ENCODE measurements at places on chromosomes 3 and 15.

- no peak for DNase-seq
Observed at GRCh38 chr3:167718582-167718981, 16.1 kb downstream of the PDCD10 start.

GRCh38 chr3:182606905-182607504 is 186.3 kb upstream of the ATP11B start:
- no peak for DNase-seq

- no peak for DNase-seq
Observed at GRCh38 chr15:38129531-38130204, 123.0 kb upstream of the SPRED1 start.

- no peak for DNase-seq
Observed at GRCh38 chr3:37737134-37737533, 124.5 kb upstream of the CTDSPL start.

- no peak for DNase-seq
Observed at GRCh38 chr3:67524046-67524445, 130.4 kb downstream of the SUCLG2 start.

- no peak for DNase-seq
Observed at GRCh38 chr3:17642474-17642873, 100.0 kb downstream of the TBC1D5 start.

- DNase-seq, result no peak
Observed at GRCh38 chr3:54960082-54960481, 32.2 kb upstream of the LRTM1 start.

DNA sequence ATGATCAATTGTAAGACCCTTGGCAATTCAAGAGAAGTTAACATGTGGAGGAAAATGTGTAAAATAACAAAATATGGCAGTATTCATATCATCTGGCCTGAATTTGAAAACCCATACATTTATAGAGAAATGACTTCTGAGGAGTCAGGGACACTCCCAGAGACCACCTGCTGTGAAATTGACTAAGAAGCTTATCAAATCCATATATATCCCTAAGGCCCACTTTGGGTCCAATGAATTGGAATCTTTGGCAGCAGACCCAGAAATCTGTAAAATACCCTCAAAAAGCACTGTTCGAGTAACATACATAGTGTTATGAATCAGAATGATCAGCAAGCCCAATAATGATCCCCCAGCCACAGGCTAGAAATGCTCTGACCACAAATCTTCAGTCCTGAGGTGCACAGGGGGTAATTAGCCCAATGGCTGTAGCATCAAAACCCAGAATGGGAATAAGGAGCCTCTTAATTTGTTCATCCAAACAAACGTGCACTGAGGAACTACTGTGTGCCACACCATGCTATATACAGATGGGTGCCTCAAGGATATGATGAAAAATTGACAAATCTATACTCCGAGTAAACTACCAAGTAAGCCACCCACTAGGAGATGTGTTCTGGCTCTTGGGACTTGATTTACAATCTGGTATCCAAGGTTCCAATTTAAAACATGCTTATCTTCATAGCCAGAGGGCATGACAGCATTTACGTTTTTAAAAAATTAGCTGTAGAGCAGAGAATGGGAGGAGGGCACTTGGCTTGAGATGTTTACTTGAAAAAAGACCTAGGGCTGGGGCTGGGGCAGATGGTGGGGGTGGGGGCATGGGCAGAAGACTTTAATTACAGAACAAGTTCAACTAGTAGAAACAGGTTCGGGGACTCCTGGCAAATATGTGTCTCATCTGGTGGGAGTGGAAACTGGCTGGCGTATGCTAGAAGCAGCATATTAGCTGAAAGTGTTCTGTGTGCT is 9.1 kb upstream of the ARHGEF3 start:
- DNase-seq, result no peak

DNA sequence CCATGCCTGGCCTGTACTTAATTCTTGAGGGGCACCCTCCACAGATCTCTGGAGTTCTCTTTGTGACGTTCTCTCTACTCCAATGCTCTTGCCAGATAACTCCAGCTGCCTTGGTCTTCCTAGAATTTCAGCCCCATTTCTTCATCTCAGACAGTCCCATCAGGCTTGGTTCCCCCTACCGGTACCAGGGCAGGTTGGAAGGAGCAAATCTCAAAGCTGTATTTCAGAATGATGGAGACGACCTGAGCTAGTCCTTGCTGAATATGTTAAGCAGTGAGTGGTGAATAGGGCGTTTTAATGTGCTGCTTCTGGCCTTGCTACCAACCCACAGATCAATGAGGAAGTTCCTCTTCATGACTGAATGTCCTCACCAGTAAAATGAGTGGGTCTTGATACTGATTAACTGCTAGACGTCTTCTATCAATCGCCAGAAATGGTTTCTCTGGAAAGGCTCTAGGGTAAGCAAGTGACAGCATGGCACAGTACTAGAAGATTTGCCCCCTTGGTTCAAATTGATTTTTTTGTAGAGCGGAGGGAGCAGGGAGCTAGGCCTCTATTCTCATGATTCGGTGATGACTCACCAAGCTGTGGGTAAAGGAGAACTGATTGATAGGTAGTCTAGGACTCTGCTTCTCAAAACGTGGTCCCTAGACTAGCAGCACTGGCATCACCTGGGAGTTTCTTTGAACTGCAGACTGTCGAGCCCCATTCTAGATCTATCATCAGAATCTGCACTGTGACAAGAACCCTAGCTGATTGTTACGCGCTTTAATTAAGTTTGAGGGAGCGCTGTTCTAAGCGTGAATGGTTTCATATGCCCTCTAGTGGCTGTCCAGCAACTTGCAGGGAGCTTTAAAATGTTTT is 67.8 kb downstream of the UBP1 start:
- peak; percentile 33 for DNase-seq

GRCh38 chr15:70166506-70167087 is 68.9 kb upstream of the TLE3 start:
- DNase-seq, result no peak

DNA sequence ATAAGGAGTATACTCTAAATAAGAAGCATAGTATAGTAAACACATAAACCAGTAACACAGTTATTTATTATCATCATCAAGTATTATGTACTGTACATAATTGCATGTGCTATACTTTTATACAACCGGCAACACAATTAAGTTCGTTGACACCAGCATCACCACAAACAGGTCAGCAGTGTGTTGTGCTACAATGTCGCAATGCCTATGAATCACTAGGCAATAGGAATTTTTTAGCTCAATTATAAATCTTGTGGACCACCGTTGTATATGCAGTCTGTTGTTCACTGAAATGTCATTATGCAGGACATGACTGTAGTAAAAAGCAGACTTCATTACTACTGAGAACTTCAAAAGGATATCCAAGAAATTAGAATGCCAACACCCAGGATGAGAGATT is 177.0 kb downstream of the PDCD6IP start:
- no peak for DNase-seq

GRCh38 chr3:61252836-61253235 is 1.6 kb upstream of the FHIT start:
- no peak for DNase-seq

DNA sequence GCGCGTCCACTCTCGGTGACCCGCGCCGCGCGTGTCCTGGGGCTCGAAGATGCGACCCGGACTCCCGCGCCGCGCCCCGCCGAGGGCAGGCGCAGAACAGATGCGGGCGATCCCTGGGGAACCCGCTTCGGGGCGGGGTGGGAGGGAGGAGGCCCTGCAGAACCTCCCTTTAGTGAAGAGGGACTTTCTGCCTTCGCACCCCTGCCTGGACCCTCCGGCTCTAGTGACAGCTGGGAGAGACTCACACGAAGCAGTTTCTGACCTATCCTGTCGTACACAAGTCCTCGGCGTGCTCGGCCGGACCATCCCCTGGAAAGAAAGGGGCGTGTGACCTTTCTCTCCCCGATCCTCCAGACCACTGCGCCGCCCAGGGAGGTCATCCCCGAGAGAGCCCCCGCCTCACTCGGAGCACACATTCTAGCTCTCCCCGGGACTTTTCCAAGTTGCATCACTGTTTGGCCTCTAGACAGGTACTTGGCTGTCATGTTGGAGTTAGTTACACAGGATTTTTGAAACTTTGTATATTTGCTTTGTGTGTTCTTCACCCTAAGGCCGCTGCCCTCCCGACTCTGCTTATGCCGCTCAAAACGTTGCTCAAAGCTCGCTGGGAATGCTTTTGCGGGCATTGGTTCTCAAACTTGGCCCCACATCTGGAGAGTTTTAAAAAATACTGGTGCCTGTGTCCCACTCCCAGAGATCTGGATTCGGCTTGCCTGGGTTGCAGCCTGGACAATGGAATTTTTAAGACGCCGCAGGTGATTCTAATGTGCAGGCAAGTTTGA is 582 bp downstream of the CGNL1 start:
- DNase-seq, result no peak

DNA sequence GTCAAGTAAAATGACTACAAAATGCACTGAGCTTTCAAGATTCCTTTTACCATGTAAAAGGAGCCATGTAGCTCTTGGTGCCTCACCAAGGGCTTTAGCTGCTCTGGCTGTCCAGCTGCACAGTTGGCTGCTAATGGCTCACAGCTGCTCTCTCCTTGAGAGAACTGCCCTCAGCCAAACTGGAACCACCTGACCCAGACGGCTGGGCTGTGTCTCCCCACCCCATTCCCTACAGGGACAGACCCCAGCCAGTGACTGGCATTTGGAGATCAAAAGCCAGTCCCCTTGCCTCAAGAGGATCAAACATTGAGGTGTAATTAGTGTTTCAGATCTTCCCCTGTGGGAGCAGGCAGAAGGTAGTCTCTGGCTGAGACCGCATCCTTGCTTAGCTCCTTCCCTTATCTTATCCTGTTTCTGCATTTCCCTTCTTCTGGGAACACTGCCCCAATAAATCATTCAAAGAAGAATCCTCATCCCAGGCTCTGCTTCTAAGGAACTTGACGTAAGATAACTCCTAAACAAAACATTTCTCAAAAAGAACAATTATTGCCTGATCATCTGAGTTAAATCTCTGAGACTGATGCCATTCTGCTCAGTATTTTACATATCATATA is 28.6 kb upstream of the UBE2E2 start:
- DNase-seq, result no peak

DNA sequence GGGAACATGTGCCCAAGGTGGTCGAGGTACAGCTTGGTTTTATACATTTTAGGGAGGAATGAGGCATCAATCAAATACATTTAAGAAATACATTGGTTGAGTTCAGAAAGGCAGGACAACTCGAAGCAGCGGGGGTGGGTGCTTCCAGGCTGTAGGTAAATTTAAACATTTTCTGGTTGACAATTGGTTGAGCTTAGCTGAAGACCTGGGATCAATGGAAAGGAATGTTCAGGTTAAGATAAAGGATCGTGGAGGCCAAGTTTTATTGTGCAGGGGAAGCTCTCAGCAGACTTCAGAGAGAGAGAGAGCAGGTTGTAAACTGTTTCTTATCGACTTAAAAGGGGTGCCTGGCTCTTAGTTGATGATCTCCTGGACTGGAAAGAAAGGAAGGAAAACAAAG is 11.3 kb downstream of the CPN2 start:
- DNase-seq, result no peak

DNA sequence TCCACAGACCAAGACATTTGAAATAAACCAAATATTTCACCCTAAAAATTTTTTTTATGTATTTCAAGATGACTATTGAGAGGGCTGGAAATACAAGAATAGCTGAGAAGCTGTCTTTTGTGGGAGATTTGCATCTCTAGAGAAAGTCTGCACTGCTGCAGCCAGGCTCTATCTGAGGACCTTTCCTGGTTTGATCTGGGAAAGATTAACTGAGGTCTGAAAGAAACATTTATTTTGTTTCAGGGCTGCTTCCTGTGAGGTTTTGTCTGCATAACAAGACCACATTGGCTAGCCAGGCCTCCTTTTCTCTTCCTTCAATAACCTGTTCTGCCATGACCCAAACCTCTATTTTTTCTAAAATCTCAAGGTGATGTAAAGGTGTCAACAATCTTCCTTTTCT is 117.5 kb upstream of the ARHGEF26 start:
- DNase-seq, result no peak

GRCh38 chr3:30945291-30945690 is 50.8 kb upstream of the GADL1 start:
- no peak for DNase-seq

- no peak for DNase-seq
Observed at GRCh38 chr3:49519916-49520385, 34.3 kb upstream of the BSN start.

DNA sequence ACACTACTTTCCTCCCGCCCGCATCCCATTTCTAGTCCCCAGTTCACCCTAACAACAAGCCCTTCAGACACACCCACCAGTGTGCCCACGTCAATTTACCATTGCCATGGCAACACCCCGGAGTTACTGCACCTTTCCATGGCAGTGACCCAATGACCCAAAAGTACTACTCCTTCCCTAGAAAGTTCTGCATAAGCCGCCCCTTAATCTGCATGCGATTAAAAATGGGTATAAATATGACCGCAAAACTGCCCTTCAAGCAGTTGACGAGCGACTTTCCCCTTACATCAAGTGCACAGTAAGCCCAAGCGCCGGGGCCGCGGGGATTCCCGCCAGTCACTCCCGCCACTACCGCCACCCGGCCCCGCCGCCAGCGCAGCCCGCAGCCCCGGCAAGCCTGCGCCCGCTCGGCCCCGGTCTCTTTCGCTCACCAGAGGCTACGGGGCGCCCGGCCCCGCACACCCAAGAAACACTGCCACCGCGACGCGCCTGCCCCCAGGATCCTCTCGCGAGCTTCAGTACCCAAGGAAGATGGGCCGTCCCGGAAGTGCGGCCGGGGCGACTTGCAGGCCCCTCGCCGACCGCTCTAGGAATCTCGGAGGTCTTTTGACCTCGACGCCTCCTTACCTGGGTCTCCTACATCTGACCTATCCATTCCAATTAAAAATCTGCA is 27.2 kb upstream of the ZNF502 start:
- peak; percentile 70 for DNase-seq

DNA sequence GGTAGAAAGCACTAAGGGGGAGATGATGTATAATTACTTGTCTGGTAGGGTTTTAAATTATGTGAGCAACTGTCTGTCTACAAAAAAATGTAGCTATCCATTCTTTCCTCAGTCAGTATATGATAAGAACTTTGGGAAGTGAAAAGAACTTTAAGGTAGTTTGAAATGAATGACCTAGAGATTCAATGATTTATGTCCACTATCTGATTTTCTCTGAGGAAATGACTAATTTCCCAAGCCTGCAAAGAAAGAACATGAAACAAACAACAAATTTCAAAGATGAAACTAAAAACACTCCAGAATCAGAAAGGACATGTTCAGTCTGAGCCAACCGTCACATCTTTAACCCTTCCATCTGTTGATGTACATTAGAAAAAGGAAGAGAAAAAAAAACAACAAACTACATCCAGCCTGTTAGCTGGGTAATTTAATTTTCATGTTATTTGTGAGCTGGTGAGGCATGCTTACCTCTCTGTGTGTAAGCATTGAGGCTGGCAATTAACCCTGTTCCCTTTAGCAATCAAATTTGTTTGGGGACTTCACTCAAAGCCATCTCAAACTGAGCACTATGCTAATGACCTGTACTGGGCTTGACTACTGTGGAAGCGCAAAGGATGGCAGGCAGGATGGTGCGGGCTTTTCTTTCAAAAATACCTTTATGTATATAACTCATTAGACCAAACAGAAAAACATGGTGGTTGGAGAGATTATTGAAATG is 220.1 kb downstream of the TUSC7 start:
- DNase-seq, result no peak

DNA sequence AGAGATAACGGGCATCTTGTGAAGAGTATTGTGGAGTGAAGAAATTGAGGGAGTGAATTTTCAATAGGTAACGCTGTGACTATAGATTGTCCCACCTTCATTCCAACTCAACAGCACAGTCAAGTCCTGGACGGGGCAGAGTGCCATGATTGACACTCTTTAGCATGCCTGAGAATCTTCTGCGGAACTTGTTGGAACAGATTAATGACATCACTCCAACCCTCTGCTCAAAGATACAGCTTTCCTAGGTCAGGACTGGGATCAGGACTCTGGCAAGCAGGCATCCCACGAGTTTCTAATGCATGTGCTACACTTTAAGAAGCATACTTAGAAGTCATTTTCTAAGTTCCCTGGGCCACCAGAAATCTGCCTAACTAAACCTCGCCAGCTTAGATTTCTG is 267.6 kb upstream of the CFAP20DC start:
- no peak for DNase-seq

Data from CD4-positive, alpha-beta T cell treated with Interleukin-15 for 1 hour (primary cell).